ENCODE measurements at places on chromosomes 16 and 17.
A peak's percentile ranks its signal among the peaks of the same experiment; 100 is the strongest.

- no peak for DNase-seq
Measured at GRCh38 chr17:57485916-57486881, 229.9 kb downstream of the MSI2 start.

DNA sequence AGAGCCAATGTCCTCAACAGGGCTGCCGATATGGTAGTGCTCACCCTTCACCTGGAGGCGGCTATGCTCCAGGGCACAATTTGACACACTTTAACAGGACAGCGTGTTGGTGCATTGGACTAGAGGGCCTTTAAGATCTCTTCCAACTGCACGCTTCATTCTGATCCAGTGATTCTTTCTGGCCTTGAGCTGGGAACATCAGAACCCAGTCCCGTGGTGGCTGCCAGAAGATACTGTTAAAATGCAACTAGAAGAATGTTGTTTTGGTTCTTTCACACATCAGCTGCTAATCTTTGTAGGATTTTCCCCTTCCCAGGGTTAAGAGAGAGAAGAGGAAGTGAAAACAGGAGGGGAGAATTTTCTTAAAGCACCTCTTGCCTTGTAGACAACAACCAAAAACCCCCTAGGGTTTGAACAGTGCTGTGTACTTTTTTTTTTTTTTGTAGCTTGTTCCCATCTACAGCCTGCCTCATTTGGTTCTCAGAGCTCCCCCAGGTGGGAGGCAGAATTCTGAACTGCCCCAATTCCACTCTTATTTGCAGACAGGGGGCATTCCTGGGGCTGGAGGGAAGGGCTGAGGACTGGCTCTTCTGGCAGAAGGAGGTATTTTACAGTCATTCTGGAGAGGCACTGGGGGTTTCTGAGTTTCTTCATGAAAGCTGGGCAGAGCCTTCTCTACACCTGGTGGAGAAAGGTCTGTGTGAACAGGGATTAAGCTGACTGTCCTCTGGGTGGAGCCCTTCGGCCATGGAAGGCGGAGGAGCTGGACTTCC lies 32.4 kb downstream of the SMARCE1 start:
- peak; percentile 4 for DNase-seq

- no peak for DNase-seq
Measured at GRCh38 chr16:31487720-31488467, 5.0 kb downstream of the SLC5A2 start.

- no peak for DNase-seq
Measured at GRCh38 chr17:44132275-44132821, 8.9 kb upstream of the HDAC5 start.

GRCh38 chr17:56289321-56289720 lies 136.0 kb downstream of the ANKFN1 start:
- DNase-seq, result no peak

- no peak for DNase-seq
Measured at GRCh38 chr16:9308356-9308801, 216.9 kb downstream of the HAPSTR1 start.

- no peak for DNase-seq
Measured at GRCh38 chr16:64990101-64990500, 131.8 kb downstream of the CDH11 start.

GRCh38 chr17:1231456-1231855 lies 38.8 kb upstream of the BHLHA9 start:
- DNase-seq, result no peak

GRCh38 chr17:78255953-78256706 lies 24.7 kb downstream of the TMEM235 start:
- no peak for DNase-seq

GRCh38 chr16:55569025-55569424 lies 2.5 kb downstream of the CAPNS2 start:
- peak; percentile 80 for DNase-seq

DNA sequence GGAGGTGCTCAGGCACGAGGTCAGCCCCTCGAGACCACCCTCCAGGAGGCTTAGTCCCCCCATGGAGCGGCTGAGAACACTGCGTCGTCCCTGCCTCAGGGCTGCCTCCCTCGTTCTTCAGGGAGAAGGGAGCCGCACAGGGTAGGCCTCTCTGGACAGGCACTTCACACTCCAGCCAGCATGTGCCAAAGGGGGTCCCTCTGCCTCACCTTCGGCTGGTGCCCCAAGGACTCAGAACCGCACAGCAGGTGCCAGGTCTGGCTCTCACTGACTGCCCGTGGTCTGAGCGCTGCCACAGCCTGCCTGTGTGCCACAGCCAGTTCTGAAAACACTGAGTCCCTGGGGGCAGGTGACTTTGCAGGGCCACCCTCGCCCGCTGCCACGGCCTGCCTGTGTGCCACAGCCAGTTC lies 7.1 kb downstream of the P2RX5 start:
- DNase-seq, result no peak

DNA sequence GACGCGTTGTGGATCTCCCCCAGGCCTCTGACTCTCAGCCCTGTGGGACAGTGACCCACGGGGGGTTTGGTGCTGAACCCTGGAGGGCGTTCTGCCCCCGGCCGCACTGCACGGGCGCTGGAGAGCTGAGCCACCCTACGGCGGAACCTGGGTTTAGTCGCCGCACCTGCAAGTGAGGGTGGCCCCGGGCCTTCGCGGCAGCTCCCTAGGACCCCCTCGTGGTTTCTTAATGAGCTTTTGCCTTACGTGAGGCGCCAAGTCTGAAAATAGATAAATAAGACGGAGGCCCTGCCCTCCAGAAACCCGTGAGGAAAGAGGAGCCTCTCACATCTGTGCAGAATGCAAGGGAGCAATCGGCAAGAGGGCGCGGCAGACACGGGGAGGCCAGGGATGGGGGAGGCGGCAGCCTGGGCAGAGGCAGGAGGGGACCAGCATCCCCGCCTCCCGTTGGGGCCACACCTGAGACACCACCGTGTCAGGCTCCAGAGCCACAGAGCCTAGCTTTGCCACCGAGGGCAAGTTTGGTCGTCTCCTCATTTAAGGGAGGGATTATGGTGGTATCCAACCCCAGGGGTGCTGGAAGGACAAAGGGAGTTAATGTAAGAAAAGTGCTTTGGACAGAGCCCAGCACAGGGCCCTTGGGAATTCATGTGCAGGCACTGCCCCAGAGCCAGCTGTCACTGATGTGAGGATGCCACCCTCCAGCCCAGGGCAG lies 153.2 kb upstream of the CHMP6 start:
- DNase-seq, result no peak

GRCh38 chr17:13281626-13282025 lies 263.8 kb upstream of the ELAC2 start:
- DNase-seq, result no peak

- DNase-seq, result no peak
Measured at GRCh38 chr16:71703333-71703732, 21.2 kb downstream of the PHLPP2 start.

DNA sequence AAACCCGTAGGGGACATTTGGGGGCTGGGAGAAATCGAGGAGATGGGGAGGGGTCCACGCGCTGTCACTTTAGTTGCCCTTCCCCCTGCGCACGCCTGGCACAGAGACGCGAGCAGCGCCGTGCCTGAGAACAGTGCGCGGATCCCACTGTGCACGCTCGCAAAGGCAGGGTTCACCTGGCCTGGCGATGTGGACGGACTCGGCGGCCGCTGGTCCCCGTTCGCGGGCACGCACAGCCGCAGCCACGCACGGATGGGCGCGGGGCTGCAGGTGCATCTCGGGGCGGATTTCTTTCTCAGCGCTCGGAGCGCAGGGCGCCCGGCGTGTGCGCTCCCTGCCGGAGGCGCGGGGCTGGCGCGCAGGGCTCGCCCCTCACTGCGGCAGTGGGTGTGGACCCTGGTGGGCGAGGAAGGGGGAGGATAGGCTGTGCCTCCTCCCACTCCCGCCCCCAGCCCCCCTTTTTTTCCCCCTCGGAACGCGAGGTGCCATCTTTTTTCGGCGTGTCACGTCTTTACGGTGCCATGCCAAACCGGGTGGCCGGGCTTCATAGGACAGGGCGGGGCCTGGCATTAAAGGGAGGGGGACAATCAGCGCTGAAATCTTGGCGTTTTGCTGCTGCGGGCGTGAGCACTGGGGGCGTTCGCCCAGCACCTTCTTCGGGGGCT lies 1.1 kb downstream of the MAPT start:
- DNase-seq, result no peak

DNA sequence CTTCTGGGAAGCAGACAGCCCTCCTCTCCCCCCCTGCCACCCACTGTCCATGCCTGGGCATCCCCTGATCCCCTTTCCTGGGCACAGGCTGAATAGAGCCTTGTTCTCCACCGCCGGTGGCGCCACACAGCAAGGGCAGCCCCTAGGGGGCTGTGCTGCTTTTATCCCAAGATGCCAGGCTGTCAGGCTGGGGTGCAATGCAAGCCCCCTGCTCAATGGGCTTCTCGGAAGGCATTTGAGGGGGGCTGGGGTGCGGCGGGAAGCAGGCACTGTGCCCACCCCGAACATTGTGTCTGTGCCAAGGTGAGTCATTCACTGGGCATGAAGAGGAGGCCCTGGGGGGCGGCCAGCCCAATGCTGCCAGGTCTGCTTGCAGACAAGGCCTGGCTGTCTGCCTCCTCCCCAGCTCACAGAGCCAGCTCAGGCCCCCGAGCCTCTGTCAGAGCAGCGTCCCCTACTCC lies 1.5 kb upstream of the GFAP start:
- no peak for DNase-seq
